Endothelial cell of umbilical vein (primary cell): ENCODE measurements at places on chromosomes 6 and 20.

GRCh38 chr6:160065200-160065599 lies 56.4 kb upstream of the SLC22A1 start:
- DNase-seq, result no peak

- DNase-seq, result no peak
Measured at GRCh38 chr20:46212876-46213275, 94.8 kb downstream of the CD40 start.

- no peak for DNase-seq
Measured at GRCh38 chr6:148521158-148521557, 178.5 kb downstream of the SASH1 start.

DNA sequence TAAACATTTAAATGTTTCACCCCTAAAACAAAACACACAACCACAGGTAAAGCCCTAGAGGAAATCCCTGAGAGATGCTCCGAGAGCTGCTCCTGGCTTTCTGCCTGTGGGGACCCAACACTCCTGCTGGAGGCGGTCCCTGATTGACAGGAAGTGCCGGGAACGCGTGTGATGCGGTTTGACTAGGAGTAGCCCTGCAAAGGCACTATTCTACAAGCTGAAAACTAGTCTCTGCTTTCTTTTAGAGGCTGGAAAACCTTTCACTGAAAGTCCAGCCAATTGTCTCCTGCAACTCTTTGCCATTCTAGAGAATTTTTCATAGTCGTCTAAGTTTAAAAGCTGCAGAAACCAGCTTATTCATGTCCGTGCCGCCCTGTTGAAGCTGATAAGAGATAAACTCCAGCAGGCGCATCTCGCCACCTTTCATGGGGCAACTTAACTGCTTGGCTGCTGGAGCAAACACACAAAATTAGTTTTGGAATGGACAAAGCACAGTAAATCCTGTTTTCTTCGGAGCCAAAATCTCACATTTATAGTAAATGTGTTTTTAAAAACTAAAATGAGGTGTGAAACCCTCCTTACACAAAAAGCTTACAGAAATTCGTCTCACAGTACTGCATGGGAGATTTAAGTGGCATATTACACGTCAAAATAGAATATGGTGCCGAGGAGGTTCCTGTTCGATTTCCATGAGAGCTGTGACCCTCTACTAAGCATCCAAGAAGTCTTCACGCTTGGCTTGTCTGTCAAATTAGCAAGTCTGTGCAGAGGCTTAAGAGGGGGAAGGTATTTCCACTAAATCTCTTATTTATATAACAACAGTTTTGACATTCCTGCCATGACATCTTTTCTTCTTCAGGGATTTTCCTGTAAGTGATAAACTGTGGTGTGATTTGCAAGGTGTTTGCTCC lies 46.9 kb downstream of the DACT2 start:
- DNase-seq, result no peak

DNA sequence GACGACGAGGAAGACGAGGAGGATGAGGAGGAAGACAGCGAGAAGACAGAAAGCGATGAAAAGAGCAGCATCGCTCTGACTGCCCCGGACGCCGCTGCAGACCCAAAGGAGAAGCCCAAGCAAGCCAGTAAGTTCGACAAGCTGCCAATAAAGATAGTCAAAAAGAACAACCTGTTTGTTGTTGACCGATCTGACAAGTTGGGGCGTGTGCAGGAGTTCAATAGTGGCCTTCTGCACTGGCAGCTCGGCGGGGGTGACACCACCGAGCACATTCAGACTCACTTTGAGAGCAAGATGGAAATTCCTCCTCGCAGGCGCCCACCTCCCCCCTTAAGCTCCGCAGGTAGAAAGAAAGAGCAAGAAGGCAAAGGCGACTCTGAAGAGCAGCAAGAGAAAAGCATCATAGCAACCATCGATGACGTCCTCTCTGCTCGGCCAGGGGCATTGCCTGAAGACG lies 116.9 kb downstream of the TMEM242 start:
- no peak for DNase-seq

DNA sequence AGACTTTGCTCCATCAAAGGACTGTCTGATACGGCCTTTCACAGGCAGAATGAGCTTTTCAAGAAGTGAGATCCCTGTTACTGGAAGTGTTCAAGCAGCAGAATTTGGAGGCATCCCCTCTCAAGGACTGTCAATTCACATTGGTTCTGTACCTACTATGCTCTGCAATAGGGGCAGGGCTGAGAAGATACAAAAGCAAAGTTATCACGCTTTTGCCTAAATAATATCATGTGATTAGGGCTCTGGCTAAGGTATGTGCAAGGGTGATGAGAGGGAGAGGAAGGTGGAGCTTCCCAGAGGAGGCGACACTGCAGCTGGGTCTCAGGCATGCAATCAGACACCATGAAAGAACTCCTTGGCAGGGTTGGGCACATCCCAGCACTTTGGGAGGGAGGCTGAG lies 80.2 kb upstream of the PIM1 start:
- DNase-seq, result no peak

GRCh38 chr6:38307740-38308139 lies 332.0 kb downstream of the BTBD9 start:
- no peak for DNase-seq

DNA sequence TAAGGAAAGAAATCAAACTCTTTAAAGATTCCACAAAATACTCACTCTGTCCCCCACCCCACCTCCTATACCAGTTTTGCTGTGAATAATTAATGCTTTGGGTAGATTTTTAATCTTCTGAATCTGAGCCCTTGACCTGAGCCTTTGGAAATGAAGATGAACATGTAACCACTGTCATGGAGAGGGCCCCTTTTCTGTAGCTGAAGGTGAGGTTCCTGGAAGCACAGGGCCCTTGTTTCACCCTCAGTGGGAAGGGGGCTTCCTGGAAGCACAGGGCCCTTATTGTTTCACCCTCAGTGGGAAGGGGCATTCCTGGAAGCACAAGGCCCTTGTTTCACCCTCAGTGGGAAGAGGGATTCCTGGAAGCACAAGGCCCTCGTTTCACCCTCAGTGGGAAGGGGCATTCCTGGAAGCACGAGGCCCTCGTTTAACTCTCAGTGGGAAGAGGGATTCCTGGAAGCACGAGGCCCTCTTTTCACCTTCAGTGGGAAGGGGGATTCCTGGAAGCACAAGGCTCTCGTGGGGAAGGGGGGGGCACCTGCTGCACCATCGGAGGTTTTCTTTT lies 75.7 kb downstream of the DACT2 start:
- DNase-seq, result no peak

DNA sequence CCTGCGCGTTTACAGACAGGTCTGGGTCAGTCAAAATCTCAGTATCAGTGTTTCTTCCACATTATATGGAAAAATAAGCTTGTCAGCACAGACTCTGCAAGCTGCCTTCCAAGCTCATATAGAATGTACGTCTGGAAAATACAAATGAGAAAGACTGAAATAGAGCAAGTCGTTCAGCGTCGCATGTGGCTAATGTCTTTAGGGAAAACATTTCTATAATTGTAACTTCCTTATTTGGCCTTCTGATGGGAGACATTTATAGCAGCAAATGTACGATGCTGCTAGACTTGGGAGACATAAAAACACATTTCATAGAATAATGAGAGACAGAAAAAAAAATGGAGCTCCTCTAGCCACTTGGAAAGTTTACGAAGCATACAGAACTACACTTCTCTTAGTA lies 122.2 kb downstream of the KIF16B start:
- DNase-seq, result no peak

DNA sequence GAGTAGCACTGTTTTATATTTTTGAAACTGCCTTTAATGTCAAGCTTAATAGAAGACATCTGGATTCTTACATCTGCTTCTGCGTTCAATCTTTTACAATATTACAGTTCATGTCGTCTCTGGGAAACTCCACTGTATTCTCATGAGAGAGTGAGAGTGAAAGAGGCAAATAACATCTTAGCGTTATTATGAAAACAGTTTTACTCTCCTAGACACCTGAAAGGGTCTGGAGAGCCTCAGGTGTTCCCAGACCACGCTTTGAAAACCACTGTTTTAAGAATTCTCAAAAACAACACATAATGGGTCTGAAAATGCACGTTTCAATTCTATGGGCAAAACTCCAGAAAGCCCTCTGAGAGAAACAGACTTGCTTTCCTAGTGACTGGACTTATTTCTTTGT lies 63.3 kb downstream of the ARHGAP18 start:
- DNase-seq, result no peak

DNA sequence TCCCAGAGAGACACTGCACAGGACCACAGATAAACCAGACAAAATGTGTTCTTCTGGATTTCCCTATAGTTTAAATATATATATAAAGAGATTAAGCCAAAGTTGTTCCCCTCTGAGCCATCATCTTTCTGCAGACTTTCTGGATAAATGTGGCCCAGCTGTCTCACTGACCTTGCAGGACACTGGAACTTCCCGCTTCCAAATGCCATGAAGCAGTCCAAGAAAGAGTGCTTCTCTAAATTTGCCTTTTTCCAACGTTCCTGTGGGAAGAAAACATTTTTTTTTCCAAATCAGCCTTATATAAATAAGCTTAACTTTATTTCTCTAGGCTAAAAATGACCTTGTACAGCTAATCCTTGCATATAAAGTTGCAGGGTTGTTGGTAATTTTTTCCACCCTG lies 65.7 kb downstream of the CYP39A1 start:
- no peak for DNase-seq

- no peak for DNase-seq
Measured at GRCh38 chr20:32832664-32833063, 12.9 kb downstream of the MAPRE1 start.

GRCh38 chr20:18992418-18992817 lies 178.8 kb downstream of the SCP2D1 start:
- no peak for DNase-seq

DNA sequence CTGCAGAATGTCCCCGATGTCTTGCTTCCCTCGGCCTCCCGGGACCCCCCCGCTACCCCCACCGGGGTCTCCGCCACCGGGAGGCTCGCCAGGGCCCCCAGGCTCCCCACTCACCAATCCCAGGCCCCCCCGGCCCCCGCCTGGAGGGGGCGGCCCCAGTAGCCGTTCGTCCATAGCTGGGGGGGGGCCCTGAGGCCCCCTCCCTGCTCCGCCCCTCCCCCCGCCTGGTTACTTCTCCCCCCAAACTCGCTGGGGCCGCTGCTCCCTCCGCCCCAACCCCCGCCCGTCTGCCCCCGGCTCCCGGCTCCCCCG lies 304 bp downstream of the PBX2 start:
- DNase-seq, result no peak

- no peak for DNase-seq
Measured at GRCh38 chr20:34375977-34376430, 12.9 kb downstream of the ITCH start.

DNA sequence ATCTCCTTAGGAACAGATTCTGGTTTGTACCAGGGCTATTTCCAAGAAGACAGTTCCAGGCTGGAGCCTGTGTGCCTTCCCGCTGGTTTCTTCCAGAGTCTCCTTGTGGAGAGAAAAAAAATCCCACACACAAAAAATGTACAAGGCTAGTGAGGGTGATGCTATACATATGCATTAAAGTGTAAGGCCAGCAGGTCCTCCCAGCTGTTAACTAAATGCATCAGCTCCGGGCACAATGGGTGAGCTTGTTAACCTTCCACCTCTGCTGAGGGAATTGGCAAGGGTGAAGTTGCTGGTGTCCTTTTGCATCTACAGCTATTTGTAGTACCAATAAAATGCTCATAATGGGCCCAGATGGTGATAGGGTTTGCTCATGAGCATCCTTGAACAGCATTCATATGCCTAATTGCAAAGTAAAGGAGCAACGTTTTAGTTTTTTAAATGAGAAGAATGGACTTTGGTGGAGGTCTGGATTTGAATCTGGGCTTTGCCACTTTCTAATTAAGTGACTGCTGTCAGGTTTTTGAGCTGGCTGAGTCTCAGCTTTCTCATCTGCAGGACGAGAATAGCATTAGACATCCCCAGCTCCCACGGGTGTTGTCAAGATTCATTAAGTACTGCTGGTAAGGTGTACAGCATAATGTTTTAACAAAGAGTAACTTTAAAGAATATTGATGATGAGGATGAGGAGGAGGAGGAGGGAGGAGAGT lies 361.8 kb downstream of the QKI start:
- no peak for DNase-seq

DNA sequence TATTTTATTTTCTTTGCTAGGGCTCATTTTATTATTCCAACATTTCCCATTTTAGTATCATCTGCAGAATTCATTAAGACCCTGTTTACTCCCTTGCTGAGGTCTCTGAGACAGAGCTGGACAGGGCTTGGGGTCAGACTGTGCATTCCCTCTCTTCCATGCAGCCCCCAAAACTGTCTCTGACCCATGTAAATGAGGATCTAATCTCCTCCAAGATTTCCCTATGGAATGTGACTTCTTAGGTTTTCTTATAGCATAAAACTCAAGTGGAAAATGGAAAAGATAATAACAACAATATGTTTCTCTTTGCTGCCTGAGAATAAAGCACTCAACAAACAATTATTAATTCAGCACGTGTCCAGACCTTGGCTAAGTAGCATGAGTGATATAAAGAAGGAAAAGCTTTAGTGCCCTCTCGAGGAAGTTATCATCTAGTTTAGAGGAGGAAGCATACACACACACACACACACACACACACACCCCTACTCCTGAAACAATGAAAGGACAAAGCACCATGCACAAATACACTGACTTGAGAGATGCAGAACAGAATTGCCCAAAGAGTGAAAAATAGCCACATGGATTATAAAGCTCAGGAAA lies 815.5 kb downstream of the BCKDHB start:
- no peak for DNase-seq

GRCh38 chr20:12695937-12696336 lies 312.8 kb upstream of the SPTLC3 start:
- DNase-seq, result no peak

DNA sequence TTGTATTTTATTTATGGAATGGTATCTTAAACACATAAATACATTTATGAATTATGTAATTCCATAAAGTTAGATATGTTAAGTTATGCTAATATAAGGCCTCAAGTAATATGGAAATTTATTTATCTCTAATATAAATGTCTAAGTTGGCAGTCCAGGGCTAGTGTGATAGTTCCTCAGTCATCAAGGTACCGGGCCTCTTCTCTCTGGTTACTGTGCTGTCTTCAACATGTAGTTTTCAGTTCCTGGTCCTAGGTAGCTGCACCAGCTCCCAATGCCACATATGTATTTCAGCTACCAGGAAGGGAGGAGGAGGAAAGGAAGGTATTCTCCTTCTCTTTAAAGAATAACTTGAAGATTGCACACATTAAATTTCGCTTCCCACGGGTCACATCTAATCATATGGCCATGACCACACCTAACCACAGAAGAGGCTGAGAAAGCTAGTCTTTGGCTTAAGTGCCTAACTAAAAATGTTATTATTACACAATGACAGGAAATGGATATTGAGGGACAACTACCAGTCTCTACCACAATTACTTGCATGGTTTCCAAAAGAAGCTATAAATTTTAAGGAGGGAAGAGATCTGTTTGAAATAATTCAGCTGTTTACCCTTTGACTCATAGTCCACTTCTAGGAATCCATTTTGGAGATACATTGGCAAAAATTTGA lies 68.6 kb downstream of the BCKDHB start:
- DNase-seq, result no peak
